ENCODE measurements at places on chromosomes 3 and 15.
A peak's percentile ranks its signal among the peaks of the same experiment; 100 is the strongest.

DNA sequence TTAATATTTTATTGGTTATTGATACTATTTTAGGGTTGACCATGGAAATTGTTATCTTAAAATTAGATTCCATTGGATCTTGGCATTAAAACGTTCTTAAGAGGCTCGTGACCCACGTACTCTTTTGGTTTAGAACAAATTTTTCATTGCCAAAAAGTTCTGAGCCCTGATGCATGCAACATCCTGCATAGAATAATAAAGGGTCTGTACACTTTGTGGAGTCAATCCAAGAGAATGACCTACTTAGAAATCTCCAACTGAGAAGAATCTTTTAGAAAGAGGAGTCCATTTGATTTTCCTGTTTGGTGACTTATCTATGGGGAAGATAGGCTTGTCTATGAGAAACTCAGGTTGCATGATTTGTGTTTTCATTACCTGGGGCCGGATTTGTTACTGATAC lies 404.2 kb upstream of the RGMA start:
- DNase-seq, result no peak

DNA sequence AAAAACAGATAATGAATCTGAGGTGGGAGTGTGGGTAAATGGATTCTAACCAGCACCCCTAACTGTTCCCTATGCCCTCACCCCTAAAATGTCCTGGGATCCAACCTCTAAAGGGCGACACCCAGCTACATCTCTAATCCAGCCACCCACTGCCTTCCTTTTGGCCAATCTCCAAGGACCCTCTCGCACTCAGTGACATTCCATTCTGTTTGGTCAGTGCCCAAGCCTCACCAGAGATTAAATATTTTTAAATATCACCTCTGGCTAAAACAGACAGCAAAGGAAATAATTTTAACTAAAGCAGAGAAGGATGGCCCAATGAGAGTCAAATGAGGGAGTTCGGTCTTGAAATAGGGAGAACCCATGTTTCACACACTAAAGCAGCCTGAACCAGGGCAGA lies 19.9 kb upstream of the SCN10A start:
- DNase-seq, result peak; percentile 37

- DNase-seq, result peak; percentile 93
Measured at GRCh38 chr15:42832576-42832975, 88.0 kb downstream of the TTBK2 start.

- no peak for DNase-seq
Measured at GRCh38 chr3:50972029-50972428, 297.3 kb downstream of the DOCK3 start.

GRCh38 chr3:169835533-169835932 lies 22.8 kb upstream of the LRRC34 start:
- DNase-seq, result no peak

DNA sequence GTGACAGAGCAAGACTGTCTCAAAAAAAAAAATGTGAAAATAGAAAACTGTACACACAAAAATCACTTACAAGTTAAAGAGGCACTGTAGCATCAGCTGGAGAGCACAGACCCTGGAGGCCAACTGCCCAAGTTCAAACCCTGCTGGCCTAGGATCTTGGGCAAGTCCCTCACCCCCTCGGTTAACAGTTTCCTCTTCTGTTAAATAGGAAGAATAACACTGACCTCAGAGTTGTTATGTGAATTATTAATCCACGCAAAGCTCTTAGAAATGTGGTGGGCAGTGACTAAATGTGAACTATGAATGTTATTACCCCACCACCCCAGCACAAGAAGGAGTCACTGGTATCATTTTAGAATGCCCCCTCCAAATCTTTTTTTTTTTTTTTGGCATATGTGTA lies 11.2 kb downstream of the CIB1 start:
- DNase-seq, result no peak

- DNase-seq, result peak; percentile 77
Measured at GRCh38 chr3:100810671-100811070, 101.4 kb downstream of the TFG start.

DNA sequence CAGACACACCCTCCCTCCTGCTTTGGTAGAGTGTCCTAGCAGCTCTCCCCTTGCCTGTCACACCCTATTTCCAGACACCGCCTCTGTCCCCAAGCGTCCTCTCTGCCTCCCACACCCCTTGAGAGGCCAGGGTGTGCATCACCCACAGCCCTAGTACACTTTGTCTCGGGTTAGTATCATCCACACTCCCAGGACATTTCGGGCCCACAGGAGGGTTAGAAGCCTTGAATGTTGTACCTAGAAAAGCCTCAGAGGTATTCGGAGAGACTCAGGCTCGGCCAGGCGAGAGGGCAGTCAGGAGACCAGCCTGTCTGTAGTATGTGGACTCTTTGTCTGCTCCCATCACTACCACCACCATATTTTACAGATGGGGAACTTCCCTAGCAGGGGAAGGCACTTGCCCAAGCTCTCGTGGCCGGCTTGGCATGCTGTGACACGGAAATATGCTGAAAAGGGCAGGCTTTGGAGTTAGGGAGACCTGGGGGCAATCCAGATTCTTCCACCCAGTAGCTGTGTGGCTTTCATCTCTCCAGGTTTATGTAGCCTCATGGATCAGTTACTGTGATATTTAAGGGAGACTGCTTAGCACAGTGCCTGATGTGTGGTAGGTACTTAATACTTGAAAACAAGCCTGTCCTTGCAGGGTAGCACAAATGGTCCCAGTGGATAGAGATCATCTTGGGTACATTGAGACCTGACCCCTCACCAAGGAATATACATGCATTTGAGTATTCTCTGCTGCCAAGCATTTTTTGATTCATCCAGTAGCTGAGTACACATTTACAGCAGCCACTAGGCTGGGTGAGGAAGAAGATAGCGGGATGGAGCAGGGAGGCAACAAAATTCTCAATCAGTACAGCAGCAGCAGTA lies 1.4 kb downstream of the TMEM43 start:
- no peak for DNase-seq

GRCh38 chr3:99997293-99997692 lies 117.0 kb downstream of the FILIP1L start:
- no peak for DNase-seq

GRCh38 chr3:162740941-162741596 lies 1244.5 kb downstream of the OTOL1 start:
- no peak for DNase-seq

DNA sequence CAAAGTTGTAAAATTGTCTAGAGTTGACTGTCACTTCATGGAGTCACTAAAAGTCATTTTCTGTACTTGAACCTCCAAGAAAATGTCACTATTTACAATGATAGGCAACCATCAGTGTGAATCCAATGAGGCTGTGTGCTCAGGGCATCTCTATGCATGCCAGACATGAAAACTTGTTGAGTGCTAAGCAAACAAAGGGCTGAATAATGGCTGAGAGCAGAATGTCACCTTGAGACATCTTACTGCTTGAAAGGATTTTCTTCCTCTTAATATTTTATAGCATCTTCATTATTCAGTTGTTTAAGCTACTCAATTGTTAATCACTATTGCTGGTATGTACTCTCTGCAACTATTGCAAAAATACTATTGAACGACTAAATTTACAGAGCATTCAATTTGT lies 184.7 kb downstream of the PLCH1 start:
- DNase-seq, result no peak

DNA sequence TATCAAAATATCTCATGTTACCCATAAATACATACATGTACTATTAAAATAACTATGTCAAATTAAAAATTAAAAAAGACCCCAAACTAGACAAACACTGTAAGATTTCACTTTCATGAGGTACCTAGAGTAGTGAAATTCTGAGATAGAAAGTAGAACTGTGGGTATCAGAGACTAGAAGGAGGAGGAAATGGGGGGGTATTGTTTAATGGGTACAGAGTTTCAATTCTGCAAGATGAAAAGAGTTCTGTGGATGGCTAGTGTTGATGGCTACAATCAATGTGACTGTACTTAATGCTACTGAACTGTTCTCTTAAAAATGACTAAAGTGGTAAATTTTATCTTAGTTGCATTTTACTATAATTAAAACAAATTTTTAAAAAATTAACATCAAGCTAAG lies 36.6 kb downstream of the RFX7 start:
- no peak for DNase-seq

GRCh38 chr3:195542316-195542697 lies 818 bp downstream of the PPP1R2 start:
- peak; percentile 37 for DNase-seq

GRCh38 chr3:106728315-106729098 lies 648.7 kb upstream of the CCDC54 start:
- DNase-seq, result peak; percentile 99

- no peak for DNase-seq
Measured at GRCh38 chr15:70636540-70637165, 126.7 kb downstream of the UACA start.

DNA sequence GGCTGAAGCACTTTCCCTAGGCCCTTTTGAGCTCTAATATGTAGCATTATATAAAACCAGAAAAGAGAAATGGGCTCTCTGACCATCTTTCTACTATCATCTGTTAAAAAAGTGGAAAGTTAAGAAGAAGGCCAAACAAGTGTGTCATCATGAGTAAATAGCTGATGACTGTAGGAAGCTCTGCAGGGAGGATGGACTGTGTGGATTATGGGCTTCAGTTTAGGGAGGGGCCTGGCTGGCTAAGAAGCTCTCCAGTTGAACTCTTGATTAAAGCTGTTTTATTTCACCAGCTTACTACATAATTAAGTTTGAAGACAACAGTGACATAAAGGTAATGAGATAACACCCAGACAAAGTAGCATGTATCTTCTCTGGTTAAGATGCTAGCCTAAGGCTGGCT lies 30.6 kb downstream of the INTS14 start:
- DNase-seq, result peak; percentile 83

- no peak for DNase-seq
Measured at GRCh38 chr3:112013784-112014143, 15.0 kb downstream of the TAGLN3 start.

GRCh38 chr3:177424521-177424920 lies 227.2 kb upstream of the TBL1XR1 start:
- DNase-seq, result no peak

DNA sequence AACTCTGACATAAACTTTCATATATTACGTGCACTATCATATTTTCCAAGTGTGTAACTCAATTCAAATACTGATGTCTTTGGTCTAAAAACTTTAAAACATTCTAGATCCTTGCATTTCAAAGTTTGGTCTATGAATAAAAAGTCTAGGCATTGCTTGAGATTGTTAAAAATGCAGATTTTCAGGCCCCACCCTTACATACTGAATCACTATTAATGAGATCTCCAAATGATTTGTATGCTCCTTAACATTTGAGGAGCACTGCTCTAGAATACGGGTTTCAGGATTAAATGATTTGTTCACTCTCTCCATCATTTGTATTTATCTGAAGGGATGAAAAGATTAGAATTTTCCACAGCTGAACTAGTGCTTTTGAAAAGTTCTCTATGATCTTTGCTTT lies 202.9 kb downstream of the KBTBD8 start:
- DNase-seq, result no peak

DNA sequence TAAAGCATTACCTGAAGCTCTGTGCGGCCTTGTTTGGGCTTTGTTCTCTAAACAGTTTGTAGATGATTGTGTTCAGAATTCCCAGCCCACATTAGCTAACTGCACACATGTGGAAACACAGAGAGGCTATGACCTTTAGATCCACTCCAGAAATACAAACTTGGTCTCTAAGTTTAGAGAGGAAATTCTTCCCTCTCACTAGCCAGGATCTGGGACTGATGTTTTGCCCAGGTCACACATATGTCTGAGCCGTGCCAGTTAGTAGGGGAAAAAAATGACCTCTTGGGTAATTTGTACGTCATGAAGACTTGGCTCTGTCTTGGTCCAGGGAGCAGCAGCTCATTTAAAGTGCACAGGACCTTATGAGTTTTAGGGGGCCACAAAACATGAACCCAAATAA lies 223.1 kb downstream of the RBMS3 start:
- no peak for DNase-seq

GRCh38 chr15:89963301-89964231 lies 37.6 kb upstream of the ZNF710 start:
- no peak for DNase-seq

DNA sequence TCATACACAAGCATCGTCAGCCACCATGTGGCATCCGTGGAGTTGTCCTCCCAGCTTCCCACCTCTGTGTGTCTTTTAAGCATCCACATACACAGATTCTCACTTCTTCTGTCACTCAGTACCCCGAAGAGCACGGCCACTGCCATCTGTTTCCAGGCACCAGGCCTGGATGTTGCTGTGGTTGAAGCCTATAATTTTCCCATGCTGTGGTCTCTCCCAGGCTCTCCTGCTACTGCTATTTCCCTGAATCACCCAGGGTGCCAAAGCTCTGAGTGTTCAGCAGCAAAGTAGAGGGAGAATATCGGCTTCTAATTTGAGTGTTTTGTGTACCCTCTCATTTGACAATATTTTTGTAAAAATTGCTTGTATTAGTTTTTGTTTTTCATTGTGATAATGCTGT lies 265.7 kb downstream of the DIPK2A start:
- DNase-seq, result no peak

DNA sequence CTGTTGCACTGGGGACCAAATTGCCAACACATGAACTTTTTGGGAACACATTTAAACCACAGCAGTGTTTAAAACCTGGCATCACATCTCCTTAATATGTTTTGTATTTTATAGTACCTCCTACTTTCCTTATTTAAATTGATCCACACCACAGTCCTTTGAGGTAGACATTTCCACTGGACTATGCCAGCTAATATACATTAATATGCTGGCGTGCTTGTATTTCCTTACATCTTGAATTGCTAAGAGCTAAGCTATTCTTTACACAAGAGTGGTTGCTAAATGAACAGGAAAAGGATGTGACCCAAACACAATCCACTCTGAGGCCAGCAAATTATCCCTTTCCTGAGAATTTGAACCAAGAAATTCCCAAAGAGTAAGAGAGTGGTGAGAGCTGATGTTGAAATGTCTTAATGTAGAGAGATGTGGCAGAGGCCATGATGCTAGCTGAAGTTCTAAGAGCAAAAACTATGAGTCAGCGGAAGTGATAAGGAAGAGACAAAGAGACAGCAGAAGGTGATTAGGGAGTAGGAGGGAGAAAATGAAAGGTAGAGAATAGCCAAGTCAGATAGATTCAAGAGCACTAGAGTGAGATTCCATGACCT lies 131.2 kb downstream of the CD47 start:
- DNase-seq, result peak; percentile 39

- no peak for DNase-seq
Measured at GRCh38 chr3:177320765-177321247, 123.5 kb upstream of the TBL1XR1 start.

GRCh38 chr3:64830681-64831080 lies 142.9 kb upstream of the ADAMTS9 start:
- DNase-seq, result no peak

GRCh38 chr3:14480207-14481017 lies 59.7 kb downstream of the GRIP2 start:
- no peak for DNase-seq

DNA sequence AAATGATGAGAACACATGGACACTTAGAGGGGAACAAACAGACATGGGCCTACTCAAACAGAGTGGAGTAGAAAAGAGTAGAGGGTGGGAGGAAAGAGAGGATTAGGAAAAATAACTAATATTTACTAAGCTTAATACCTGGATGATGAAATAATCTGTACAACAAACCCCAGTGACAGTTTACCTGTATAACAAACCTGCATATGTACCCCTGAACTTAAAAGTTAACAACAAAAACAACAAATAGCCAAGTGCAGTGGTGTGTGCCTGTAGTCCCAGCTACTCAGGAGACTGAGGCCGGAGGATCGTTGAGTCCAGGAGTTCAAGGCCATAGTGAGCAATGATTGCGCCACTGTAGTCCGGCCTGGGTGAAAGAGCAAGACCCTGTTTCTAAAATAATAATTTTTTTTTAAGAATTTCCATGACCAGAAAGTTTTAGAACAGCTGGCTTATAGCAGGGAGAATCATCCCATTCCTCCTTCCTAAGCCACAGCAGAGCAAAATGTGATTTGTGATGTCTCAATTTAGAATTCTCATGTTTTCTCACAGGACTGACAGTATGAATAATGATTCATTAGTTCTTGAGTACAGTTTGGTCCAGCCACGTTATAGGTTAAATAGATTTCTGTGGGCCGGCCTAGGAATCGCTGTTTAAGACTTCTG lies 150.0 kb downstream of the ZNF609 start:
- DNase-seq, result no peak
